ENCODE measurements at places on chromosomes 12 and 14.

- no peak for DNase-seq
These were observed 678 bp downstream of the MDM1 start for GRCh38 chr12:68331500-68331868.

GRCh38 chr12:26037615-26038220, 79.2 kb downstream of the RASSF8 start:
- no peak for DNase-seq

- no peak for DNase-seq
These were observed 6.8 kb upstream of the RASAL1 start for GRCh38 chr12:113142173-113142885.

DNA sequence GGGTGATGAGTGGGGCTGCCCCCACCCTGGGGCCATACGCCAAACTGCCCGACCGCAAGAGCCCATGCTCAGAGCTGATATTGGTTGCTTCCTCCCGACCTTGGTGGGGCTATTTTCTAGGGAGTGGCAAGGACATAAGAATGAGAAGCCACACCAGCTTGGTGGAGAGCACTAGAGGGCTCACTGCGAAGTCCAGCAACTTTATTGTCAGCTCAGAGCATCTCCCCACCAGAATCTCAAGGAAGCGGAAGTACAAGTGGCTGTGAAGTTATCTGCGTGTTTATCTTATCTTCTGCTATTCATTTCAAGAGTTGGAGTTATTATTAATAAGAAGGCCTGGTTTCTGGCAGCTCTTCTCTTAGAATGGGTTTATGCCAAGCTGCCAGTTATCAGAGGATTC, 4.9 kb upstream of the PLXNC1 start:
- DNase-seq = no peak

DNA sequence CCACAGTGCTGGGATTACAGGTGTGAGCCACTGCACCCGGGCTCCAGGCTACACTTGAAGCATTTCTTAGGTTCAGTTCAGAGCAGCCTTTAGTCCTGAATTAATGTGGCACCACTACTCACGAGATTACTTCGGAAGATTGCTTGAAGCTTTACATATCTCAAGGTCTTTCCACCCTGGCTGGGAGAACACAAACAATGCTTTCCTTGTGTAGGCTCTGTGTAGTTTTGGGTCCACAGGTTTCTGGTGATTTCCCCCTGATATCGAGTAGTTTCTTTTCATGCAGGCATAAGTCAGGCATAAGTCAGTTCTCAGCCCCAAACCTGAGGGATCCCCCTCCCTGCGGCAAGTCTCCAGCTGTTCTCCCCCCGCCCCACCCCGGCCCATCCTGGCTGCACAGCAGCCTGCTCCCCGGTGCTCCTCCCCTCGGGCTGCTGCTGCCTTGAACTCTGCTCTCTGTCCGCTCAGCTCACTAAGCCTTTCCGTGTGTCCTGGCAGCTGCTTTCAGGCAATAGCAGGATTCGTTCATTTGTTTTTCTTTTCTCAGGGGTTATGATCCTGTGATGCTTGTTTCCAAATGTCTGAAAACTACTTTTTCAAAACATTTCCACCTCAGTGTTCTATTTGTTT, 417.7 kb downstream of the TMEM121 start:
- DNase-seq = no peak

- DNase-seq = no peak
These were observed 2.1 kb upstream of the SLC15A4 start for GRCh38 chr12:128825835-128826234.

GRCh38 chr12:108082485-108082884, 46.6 kb upstream of the WSCD2 start:
- no peak for DNase-seq

DNA sequence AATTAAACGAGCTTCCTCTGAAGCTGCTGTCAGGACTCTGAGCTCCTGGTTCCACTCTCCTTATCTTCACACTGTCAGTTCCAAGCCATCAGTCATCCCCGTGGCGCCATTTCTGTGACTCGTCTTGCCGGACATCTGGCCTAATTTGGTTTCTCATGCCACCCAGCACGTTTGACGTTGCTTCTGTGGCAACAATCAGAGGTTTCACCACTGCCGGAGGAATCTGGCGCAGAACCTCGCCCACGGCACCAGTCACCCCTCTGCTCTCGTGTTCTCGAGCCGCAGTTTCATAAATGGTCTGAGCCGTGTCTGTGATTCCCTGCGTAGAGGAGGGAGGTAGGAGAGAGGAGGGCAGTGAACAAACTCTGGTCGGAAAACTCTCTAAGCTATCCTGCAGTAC, 29.7 kb downstream of the BDKRB1 start:
- no peak for DNase-seq

DNA sequence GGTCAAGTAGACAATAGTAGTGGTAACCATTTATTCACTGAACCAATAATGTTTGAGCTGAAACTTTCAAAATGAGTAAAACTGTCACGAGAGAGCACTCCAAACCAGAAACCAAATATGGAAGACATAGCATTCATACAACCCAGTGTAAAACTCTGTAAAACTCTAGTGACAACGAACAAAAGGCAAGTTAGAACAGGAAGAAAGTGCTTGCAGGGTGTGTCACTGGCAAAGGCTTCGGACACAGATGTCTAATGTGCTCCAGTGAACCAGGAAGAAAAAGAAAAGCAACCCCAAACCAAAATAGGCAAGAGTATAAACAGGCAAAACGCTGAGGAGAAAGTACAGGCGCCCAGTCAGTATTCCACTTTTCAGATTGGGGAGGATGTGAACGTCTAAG, 79.3 kb upstream of the FZD10 start:
- DNase-seq = no peak

DNA sequence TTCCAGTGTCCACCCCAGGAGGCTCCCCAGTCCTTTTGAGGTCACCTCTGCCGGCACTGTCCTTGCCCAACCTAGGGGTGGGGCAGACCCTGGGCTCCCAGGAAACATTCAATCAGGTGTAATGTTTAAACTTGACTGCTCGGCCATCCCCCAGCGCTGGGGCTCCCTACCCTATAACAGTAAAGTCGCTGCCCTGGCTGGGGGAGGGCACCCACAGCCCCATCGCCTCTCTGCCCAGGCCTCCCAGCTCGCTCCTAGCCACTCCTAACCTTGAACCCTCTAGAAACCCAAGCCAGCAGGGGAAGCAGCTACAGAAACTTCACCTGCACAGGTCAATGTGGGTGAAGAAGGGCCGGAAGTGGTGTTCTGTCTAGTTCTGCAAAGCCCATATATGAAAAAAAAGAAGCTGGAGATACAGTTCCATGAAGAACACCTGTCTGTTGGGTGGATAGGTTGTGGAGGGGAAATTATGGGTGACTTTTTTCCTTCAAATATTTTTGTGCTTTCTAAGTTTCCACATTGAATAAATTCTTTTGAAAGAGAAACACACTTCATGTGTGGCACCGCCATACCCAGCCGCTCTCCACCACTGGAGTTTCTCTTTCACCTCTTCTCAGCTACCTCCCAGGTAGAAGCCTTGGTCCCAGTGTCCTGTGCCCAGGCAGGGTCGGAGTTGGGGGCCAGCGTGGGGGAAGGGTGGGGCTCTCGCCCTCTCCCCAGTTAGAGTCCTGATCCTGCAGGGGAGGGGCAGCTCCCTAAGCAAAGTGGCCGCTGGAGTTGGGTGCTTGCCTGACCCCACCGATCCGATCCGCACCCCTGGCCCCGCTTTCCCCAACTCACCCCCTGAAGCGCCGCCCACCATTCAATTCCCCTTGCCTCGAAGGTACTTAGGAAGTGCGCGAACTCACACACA, 1.1 kb downstream of the CLMN start:
- DNase-seq = no peak

- DNase-seq = no peak
These were observed 21.7 kb downstream of the NUBPL start for GRCh38 chr14:31582836-31583452.

- no peak for DNase-seq
These were observed 213.5 kb upstream of the SLC38A2 start for GRCh38 chr12:46585854-46586621.

GRCh38 chr14:55881577-55882241, 236.5 kb upstream of the PELI2 start:
- no peak for DNase-seq

DNA sequence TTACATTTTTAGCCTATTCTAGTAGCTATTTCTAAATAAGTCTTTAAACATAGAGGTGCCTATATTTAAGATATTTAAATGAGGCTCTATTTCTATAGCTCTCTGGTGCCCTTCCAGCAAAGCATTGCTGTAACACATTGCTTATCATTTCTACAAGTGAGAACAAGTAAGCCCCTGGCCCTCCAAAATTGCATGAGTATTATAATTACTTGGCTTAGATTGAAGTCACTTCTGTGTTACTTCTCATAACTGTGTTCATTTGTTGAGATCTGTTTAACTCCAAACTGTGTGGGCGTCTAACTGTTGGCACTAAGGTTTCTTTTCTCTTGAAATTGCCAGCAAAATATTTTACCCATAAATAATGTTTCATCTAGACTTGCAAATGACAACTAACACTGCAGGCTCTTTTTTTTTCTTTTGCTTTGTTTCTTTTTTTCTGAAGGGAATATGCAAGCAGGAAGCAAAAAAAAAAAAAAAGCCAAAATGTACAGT, 66.5 kb downstream of the DAD1 start:
- no peak for DNase-seq

DNA sequence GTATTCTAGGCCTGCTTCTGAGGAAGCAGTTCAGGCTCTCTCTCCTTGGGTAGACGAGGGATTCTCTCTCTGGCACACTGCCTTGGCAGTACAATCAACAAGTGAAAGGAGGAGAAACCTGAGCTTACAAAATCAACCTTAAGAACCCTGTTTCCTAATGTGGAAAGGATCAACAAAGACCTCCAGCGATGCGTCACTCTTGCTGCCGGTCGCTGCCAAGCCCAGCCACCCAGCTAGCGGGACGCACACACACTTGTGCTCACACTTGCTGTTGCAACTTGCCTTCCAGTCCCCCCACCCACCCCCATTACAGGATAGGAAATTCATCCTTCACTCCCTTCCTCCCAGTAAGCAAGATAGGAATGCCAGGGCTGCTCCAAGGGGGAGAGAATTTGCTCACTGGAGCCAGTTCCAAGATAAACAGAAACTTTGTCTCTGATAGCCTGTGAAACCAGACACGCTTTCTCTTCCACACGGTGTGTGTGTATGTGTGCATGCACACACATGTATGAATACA, 144.3 kb downstream of the BCL11B start:
- DNase-seq = no peak

GRCh38 chr12:6839482-6840201, 1.1 kb upstream of the GNB3 start:
- no peak for DNase-seq

DNA sequence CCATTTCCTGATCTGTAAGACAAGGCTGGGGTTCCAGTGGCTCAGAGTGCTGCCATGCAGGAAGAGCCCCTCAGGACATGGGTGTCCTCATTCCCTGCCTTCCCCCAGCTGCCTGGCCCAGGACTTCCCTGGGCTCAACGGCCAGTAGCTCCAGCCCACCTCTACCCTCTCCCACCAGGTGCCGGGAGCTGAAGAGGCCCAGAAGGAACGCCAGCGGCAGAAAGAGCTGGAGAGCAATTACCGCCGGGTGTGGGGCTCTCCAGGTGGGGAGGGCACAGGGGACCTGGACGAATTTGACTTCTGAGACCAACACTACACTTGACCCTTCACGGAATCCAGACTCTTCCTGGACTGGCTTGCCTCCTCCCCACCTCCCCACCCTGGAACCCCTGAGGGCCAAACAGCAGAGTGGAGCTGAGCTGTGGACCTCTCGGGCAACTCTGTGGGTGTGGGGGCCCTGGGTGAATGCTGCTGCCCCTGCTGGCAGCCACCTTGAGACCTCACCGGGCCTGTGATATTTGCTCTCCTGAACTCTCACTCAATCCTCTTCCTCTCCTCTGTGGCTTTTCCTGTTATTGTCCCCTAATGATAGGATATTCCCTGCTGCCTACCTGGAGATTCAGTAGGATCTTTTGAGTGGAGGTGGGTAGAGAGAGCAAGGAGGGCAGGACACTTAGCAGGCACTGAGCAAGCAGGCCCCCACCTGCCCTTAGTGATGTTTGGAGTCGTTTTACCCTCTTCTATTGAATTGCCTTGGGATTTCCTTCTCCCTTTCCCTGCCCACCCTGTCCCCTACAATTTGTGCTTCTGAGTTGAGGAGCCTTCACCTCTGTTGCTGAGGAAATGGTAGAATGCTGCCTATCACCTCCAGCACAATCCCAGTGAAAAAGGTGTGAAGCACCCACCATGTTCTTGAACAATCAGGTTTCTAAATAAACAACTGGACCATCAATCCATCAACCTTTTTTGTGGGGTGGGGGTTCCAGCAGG, 17.6 kb downstream of the AGAP2 start:
- no peak for DNase-seq

GRCh38 chr12:44285321-44285960, 449.6 kb downstream of the TMEM117 start:
- DNase-seq = no peak

- DNase-seq = no peak
These were observed 87.2 kb downstream of the DDX51 start for GRCh38 chr12:132056951-132057350.
